ENCODE measurements at places on chromosomes 7 and 10. TPM values are rescaled to one million over a fixed set of nuclear protein-coding genes. Genes with fewer than 3 reads are reported as not detected.

DNA sequence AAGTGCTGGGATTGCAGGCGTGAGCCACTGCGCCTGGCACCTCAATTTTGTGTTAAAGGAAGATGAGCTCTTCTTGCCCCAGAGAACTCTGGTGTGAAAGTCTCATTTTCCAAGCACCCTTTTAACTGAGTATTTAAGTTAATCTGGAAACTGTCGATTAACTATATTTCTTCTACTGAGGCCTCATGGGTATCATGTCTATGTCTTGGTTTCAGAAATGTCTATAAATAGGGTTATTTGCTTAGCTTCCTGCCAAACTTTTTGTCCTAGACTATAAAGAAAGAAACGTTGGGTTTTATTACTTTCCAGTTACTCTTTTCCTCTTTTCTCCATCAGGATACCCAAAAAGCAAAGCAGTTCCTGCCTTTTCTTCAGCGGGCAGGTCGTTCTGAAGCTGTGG, 102.4 kb downstream of the LRRC4 start:
- no peak overlapping the region for H3K4me3 ChIP-seq
- peaks cover 6% of the 10 kb centered on the region for H3K36me3 ChIP-seq
- no peaks in the 10 kb centered on the region for H3K27me3 ChIP-seq

DNA sequence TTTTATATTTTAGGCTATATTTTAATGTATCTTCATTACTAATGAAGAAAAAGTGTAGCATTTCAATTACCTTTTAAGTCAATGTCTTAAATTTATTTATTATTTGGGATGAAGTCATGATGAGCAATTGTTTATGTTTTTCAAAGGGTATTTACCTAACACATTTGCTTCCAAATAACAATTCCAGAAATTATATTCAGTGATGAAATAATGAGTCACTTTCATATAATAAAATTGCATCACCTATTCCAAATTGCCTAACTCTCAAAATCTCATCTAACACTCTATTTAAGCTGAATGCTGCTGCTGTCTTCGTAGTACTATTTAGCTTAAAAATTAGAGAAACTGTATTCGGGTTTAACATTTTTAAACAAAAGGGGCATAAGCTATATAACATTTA, 97.7 kb downstream of the PRKG1 start:
- no peaks in the 10 kb centered on the region for H3K27me3 ChIP-seq
- peak overlapping the region; percentile 13 for H3K27ac ChIP-seq
- no peak for DNase-seq
- peaks cover 29% of the 10 kb centered on the region for H3K4me1 ChIP-seq
- no peaks in the 10 kb centered on the region for H3K36me3 ChIP-seq

DNA sequence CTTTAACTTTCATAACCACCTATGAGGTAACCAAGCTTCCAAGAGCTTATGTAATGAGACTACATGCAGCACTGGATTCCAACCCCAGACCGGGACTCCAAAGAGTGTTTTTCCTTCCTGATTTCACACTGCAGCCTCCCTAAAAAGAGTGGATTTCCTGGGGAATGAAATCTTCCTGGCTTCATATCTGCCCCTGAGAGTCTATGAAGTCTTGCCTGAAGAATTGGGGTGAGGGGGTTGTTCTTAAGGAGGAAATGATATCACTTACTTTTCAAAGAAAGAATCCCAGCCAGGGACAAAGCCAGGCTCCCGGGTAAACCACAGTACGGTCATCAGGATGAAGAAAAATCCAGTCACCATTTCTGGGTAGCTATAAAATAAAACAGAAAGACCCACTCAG, 29.7 kb downstream of the STMP1 start:
- H3K27me3 ChIP-seq: no peaks in the 10 kb centered on the region
- DNase-seq: no peak
- H3K4me3 ChIP-seq: no peak overlapping the region
- no peak overlapping the region for H3K27ac ChIP-seq
- H3K36me3 ChIP-seq: no peaks in the 10 kb centered on the region
- H3K4me1 ChIP-seq: peaks cover 5% of the 10 kb centered on the region

FAM237B gene
- total RNA-seq: not detected

- no peak for DNase-seq
- no peaks in the 10 kb centered on the region for H3K4me1 ChIP-seq
- no peak overlapping the region for H3K4me3 ChIP-seq
- H3K27me3 ChIP-seq: no peaks in the 10 kb centered on the region
- H3K27ac ChIP-seq: no peak overlapping the region
Observed at GRCh38 chr10:84098667-84099066, 40.6 kb upstream of the GHITM start.

GRCh38 chr7:88477976-88478375, 171.3 kb upstream of the STEAP4 start:
- no peaks in the 10 kb centered on the region for H3K27me3 ChIP-seq
- no peak overlapping the region for H3K27ac ChIP-seq
- no peak overlapping the region for H3K4me3 ChIP-seq
- DNase-seq: no peak
- H3K4me1 ChIP-seq: no peaks in the 10 kb centered on the region

DNA sequence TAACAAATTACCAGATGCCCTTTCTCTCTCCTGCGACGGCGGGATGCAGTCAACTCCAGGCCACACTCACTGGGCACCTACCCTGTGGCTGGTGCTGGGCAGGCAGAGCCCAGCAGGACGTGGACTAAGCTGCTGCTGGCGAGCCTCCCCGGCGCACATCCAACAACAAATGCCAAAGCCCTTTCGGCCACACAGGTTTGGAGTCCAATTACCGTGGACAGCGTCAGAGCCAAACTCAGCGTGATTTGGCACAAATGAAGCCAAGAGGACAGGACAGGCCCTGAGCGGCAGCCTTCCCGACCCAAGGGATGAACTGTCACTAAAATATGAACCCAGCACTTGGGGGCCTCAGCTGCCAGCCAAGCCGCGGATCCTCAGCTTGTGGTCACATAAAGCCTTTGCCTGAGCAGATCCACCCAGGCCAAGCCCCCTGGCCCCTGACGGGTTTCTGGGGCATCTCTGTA, 28.4 kb downstream of the DAGLB start:
- peak; percentile 85 for DNase-seq
- no peak overlapping the region for H3K4me3 ChIP-seq
- H3K27me3 ChIP-seq: no peaks in the 10 kb centered on the region
- H3K4me1 ChIP-seq: peaks cover 19% of the 10 kb centered on the region
- H3K36me3 ChIP-seq: peaks cover 44% of the 10 kb centered on the region

GRCh38 chr7:134353411-134353810, 36.7 kb upstream of the SLC35B4 start:
- no peaks in the 10 kb centered on the region for H3K4me1 ChIP-seq
- H3K4me3 ChIP-seq: no peak overlapping the region
- no peaks in the 10 kb centered on the region for H3K36me3 ChIP-seq
- no peak overlapping the region for H3K27ac ChIP-seq

- H3K36me3 ChIP-seq: no peaks in the 10 kb centered on the region
- DNase-seq: peak; percentile 23
- no peak overlapping the region for H3K4me3 ChIP-seq
- peaks cover 22% of the 10 kb centered on the region for H3K27me3 ChIP-seq
- H3K4me1 ChIP-seq: no peaks in the 10 kb centered on the region
- H3K27ac ChIP-seq: no peak overlapping the region
Observed at GRCh38 chr7:128922496-128923410, 12.2 kb upstream of the KCP start.
